Daoy (cell line): ENCODE measurements at places on chromosomes 3 and 15.

DNA sequence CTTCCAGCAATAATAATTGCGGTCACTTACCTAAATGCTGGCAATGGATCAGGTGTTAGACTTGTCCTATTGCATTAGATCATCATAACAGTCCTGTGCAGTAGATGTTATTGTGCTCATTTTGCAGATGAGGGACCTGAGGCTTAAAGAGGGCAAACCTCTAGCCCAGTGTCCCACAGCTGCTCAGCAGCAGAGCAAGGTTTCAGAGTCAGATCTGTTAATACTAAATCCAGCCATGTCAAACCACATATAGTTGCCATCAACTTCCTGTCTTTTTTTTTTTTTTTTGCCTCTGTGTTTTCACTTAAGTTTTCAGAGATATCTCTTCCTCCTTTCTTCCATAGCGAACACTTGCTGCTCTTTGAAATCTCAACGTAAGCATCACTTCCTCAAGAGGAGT, 12.1 kb downstream of the FEZF2 start:
- no peak for DNase-seq

GRCh38 chr3:45760878-45761711, 35.2 kb downstream of the SLC6A20 start:
- peak; percentile 58 for DNase-seq

DNA sequence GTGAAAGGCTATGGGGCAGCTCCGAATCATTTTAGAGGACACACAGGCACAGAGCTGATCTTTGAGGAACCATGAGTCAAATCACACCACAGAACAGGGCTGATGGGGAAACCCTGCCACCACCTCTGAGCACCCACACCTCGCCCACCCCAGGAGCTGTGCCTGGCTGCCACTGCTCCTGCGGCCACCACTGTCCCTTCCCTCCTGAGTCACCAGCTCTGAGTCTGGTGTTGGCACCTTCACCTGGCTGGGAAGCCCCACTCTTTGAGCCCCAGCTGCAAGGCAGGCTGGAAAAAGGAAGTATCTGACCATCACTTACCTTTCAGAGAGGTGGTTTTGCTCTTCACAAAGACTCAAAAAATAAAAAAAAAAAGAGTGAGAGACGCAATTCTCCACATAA, 63.6 kb upstream of the MEF2A start:
- DNase-seq = no peak

GRCh38 chr15:62068810-62069167, 2.0 kb downstream of the C2CD4A start:
- no peak for DNase-seq

DNA sequence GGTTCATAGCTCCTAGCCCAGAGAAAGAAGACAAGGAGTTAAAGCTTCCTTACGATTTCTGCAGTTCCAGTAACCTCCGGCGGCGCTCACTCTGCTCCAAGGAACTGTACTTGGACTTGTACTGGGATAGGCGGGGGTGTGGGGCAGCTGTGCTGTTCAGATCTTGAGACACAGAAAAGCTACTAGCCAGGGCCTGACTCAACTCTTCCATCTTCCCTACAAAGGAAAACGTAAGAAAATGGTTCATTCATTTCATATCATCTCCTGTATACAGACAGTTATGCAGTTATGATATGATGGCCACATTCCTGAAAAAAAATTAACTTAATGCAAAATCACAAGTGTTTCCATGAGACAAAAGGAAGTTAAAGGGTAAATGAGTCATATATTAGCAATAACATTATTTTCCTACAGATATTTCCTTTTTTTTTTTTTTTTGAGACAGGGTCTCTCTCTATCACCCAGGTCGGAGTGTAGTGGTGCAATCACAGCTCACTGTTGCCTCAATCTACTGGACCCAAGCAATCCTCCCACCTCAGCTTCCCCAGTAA, 4.6 kb downstream of the SNUPN start:
- DNase-seq = peak; percentile 60

DNA sequence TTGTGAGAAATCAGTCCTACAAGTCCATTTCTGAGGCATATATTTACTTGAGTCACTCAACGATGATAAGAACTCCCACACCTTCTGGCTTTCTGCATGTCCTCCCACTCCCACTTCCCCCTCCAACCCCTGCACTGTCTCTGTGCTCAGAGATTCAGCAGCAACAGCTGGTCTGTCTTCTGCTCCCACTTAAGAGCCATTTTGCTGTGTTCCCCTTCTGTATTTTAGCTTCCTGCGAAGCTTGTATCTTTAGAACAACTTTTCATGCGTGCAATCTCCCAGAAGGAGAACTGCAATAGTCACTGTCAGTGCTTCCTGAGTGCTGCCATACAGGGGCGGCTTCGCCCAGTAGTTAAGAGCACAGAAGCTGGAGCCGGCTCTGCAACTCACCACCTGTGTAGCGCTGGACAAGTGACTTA, 90.0 kb upstream of the SPATA12 start:
- DNase-seq = no peak

- DNase-seq = no peak
These were observed 284.8 kb downstream of the GBE1 start for GRCh38 chr3:81476692-81477091.

DNA sequence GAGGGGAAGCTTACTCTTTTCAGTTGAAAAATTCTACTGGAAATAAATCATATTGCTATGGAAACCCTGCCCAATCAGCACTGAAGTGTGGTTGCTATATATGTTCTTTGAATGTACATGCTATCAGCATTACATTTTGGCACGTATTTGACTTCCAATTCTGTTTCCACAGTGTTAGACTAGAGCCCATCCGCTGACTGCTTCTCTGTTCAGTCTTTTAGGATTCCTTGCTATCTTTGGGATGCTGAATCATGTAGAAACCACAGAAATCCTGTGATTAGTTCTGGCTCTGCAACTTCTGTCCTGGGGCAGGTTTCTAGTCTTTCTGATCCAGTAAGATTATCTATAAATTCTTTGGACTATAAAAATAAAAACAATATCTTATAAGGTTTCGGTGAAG, 128.2 kb upstream of the SLC7A14 start:
- DNase-seq = peak; percentile 79

- DNase-seq = no peak
These were observed 20.2 kb downstream of the RYR3 start for GRCh38 chr15:33330931-33331330.

DNA sequence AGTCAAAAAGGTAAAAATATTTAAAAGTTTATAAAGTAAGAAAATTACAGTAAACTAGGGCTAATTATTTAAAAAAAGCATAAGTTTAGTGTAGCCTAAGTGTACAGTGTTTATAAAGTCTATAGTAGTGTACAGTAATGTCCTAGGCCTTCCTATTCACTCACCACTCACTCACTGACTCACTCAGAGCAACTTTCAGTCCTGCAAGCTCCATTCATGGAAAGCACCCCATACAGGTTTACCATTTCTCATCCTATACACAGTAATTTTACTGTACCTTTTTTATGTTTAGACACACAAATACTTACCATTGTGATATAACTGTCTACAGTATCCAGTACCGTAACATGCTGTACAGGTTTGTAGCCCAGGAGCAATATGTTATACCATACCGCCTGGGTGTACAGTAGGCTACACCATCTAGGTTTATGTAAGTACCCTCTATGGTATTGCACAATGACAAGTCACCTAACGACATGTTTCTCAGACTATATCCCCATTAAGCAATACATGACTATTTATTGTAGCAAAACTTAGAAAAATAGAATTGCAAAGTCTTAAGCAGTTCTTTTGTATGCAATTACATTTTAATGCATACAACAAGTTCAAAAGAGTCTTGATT, 19.5 kb downstream of the AVEN start:
- DNase-seq = no peak

- no peak for DNase-seq
These were observed 215.2 kb downstream of the PCCB start for GRCh38 chr3:136465296-136465695.

DNA sequence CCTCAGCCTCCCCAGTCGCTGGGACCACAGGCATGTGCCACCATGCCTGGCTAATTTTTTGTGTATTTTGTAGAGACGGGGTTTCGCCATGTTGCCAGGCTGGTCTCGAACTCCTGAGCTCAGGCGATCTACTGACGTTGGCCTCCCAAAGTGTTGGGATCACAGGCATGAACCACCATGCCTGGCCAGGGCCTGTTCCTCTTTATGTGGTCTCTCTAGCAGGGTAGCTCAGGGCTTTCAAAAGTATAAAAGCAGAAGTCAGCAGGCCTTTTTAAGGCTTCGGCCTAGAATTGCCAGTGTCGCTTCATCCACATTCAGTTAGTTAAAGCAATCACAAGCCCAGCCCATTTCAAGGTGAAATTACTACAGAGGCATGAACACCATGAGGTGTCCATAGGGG, 7.6 kb downstream of the VHL start:
- no peak for DNase-seq

DNA sequence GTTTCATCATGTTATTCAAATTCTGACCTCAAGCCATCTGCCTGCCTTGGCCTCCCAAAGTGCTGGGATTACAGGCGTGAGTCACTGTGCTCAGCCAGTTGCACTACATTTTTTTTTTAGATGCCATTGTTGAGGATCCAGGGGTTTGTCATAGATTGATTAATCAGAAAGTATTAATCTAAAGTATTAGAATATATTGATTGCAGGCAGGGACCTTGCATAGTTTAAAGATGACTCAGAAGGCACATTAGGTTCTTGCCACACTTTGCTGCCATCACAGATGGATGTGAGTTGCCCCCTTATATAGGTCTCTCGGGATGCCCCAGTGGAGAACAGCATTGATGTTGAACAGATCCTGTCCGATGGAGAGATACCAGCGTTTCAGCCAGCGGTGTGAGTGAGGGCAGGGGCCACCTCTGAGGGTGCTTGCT, 41.1 kb downstream of the IGF1R start:
- DNase-seq = peak; percentile 33

GRCh38 chr15:77874063-77874462, 203.4 kb downstream of the TBC1D2B start:
- no peak for DNase-seq
